ENCODE measurements at places on chromosomes 7 and 10.

- no peak for DNase-seq
Observed at GRCh38 chr10:88226891-88227290, 356.2 kb downstream of the RNLS start.

GRCh38 chr10:67175354-67175753, 249.5 kb downstream of the LRRTM3 start:
- no peak for DNase-seq

DNA sequence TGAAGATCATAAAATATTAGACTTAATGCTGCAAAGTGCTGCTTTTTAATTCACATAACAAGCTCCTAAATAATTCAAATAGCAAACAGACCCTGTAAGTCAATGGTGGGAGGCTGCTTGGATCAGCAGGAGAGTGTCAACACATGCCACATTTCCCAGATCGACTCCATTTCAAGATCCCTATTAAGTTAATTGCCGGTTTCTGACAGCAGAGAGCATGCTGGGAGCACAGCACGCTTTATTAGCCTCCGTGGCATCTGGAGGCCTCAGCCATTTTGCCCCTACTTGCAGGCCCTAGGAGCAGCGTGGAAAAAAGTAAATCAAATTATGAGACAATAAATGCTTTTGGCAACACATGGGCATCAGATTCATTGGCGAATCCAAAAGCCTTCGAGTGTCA, 201.0 kb downstream of the EMX2 start:
- no peak for DNase-seq

DNA sequence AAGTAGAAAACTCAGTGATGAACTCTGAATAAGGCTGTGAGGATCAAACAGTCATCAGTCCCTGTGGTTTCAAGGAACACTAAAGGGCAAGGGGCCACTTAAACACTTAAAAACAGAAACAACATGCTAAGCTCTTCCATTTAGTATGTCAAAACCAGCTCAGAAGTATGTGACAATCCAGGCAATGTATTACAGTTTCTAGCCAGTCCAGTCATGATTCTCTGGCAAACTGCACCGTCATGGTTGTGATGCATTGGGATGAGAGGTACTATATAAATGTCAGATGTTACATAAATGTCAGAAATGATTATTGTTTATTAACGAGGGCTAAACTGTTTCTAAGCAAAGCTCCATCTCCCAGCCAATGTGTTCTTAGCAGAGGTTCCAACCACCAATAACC, 4.7 kb upstream of the CREB5 start:
- no peak for DNase-seq

DNA sequence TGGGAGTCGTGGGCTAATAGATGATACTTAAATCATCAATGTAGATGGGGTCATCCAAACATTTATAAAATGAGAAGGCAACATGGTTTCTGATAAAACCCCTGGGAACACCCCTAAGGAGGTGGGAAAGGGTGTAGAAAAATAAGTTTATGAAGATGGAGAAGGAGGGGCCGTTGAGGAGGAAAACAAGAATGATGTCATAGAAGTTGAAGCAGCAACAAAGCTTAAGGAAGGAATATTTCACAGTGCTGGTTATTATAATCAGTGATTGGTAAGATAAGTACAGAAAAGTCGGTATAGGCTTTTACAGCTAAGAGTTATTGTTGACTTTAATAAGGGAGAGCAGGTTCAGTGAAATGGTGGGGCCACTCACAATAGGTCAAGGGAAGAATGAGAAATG, 9.0 kb upstream of the HIBADH start:
- DNase-seq, result no peak

- DNase-seq, result no peak
Observed at GRCh38 chr7:132965951-132966350, 115.9 kb downstream of the CHCHD3 start.

GRCh38 chr7:156463280-156463679, 177.3 kb upstream of the RNF32 start:
- DNase-seq, result no peak

DNA sequence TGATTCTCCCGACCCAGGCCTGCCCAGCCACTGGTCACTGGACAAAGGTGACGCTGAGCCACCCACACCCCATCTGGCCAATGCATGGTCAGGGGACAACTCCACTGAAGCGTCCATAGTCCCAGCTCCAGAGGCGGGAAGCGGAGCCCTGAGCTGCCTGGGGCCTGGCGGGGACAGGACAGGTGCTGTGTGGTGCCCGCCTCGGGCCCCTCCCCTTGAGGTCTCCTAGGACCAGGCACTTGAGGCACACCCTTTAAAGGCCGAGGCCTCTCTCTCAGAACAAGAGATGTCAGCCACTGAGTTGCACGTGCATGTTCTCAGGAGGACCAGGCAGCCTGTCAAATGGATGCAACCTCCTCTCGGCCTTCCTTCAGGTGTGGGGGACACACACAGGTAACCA, 52.5 kb upstream of the PPP2R2D start:
- no peak for DNase-seq

DNA sequence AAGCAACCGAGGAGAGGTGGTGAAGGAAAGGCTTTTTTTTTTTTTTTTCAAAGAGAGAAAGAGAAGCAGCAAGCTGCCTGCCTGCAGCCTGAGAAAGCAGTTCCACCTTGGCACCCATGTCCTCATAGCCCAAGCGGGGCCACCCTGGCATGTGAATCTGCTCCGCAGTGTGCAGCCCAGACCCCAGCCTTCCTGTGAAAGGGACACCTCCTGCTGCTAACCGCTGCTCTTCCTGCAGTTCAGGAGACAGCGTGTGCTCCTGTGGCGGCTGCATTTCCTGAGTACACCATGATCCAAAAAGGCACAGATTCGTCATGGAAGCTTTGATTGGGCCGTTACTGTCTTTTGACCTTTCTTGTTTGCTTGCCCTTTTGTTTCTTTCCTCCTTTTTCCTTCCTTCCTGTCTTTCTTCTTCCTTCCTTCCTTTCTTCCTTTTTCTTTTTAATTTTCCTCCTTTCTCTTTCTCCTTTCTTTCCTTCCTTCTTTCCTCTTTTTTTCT, 38.1 kb downstream of the IKZF1 start:
- DNase-seq, result no peak

DNA sequence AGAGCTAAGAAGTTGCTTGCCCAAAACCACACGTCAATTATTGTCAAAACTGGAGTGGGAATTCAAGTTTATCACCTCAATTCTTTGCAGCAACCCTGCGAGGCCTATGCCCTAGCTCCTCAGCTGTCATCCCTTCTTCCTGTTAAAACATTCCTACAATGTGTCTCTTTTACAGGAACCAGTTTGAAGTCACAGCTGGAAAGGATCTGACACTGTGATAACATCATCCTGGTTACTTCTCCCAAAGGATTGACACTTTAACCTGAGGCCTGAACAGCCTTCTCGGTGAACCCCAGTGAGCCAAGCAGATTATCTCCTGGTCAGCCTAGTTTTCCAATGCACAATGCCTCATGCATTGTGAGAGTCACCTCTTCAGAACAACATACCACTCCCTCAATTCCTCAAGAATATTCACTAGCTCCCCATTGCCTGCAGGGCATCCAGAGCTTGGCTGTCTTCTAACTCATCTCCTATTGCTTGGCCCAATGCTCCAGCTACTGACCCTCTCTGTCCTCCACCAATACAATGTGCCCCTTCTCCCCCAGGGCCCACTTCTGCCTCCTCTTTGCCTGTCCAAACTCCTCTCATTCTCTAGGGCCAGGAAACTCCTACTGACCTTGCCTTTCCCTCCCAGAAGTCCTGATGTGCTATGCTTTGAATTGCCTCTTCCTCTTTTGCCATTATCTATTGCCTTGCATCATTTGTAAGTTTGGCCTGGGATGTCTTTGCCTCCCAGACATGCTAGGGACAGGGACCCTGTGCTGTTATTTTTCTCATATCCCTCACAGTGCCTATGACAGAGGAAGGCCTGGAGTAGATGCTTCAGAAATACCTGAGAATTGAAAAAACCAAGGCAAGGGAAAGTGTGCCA, 10.4 kb upstream of the DLG5 start:
- no peak for DNase-seq

DNA sequence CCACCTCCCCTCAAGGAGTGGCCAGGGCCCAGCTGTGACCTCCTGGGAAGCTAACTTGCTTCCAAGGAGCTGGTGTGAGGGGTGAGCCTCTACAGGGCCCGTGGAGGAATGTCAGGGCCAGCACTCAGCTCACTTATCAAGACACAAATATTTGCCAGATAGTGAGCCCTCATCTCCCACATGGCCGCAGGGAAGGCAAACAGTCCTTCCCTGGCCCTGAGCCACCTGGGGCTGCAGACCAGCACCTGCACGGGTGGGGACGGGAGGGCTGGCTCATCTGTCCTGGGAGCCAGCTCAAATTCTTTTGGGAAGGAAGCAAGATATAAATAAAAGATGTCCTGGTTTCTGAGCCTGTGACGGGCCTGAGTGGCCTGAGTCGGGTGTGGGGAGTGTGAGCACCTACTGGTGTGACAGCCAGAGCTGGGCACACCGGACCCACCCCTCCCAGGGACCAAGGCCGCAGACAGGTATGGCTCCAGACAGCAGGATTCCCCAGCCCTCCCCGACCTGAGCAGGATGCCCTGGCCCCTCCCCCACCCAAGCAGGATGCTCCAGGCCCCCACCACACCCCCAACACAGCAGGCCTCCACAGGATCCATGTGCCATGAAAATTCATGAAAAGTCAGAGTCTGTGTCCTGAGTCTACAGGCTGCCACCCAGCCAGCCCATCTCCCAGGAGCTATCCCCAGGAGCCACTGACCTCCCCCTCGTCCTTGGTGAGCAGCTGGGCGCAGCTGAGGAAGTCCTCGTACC, 148.0 kb downstream of the MAPK8 start:
- no peak for DNase-seq

GRCh38 chr10:91799612-91799975, 1.4 kb downstream of the TNKS2 start:
- no peak for DNase-seq

- DNase-seq, result no peak
Observed at GRCh38 chr7:18861514-18862118, 255.8 kb downstream of the TWIST1 start.

DNA sequence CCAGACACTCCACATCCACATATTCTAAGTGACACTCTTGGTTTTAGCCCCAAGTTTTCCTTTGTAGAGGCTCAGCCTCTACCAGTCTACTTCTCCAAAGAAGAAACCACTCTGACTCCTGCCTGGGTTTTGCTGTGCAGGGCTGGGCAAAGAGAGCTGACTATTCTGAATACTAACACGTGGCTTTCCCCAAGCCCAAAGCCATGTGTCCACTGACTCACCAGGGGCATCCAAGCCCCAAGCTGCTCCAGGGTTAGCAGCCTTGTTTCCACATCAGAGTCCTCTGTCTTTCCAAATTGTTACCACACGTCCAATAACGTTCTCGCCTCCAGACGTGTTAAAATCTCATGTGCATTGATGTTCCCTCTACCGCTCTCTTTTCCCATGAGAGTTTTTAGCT, 8.7 kb downstream of the GALNTL5 start:
- no peak for DNase-seq

- DNase-seq, result no peak
Observed at GRCh38 chr10:4281190-4281825, 496.3 kb upstream of the KLF6 start.

DNA sequence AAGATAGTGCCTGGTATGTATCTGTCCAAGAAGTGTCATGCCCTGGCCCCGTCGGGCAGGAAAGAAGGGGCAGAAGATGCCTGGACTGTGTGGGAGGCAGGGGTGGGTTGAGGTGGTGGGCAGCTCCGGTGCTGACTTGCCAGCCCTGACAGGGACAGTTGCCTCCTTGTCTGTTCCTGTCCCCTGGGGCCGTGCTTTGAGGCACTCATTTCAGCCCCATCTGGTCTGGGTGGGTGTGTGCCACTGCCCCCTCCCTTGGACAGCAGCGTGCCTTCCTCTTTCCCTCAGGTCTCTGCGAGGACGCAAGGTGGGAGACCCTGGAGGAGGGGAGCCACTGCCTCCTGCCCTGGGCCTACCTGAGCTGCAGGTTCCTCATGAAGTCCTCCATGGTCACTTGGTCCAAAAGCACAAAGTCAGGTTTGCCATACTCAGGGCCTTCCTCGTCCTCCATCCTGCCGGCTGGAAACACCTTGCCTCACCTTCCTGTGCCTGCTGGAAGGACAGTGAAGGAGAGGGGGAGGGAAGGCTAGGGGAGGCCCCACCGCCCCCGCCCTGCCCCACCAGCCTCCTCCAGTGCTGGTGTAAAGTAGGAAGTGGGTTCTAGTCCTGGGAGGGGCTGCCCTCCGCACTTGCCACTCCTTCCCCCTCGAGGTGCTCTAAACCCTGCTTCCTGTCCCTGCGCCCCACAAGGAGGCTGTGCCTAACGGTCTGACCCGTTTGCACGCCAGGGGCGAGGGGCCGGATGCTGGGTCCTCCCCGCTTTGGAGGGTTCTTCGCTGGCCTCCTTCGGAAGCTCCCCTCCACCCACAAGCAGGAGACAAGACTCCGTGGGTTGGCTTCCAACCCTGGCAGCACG, at the start of gene MYO1G:
Gene MYO1G (minus strand): TSS at position 505 of the 856 bp plus-strand sequence. CDS start 54 bp downstream, at position 451.
- DNase-seq, result peak; percentile 61

GRCh38 chr7:111741811-111742240, 179.5 kb upstream of the IMMP2L start:
- DNase-seq, result peak; percentile 12

DNA sequence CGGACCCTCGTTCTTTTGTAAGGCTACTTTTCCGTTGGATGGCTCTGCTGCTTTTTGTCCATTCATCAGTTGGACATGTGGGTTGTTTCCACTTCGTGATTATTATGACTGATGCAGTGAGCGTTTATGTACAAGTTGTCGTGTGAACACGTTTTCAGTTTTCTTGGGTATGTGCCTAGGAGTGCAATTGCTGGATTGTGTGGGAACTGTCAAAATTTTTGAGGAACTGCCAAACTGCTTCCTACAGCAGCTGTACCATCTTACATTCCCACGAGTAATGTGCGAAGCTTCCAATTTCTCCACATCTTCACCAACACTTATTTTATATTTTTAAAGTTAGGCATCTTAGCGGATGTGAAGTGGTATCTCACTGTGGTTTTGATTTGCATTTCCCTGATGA, 10.4 kb downstream of the FKBP6 start:
- DNase-seq, result no peak

DNA sequence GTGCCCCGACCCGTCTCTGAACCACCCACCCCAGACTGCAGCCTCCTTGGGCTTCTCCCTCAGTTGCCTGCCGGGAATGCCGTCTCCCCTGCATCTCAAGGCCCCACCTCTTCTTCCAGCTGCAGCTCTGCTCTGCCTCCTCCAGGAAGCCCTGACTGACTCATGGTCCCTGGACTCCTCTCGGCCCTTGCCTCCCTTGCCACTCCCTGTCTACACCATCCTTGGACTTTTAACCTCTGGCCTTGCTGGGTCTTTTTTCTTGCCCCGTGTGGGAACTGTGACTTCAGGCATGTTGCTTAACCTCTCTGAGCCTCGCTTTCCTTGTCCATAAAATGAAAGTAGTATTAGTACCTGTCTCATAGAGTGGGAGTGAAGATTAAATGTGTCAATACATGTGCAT, 56.3 kb downstream of the C10orf105 start:
- DNase-seq, result no peak

DNA sequence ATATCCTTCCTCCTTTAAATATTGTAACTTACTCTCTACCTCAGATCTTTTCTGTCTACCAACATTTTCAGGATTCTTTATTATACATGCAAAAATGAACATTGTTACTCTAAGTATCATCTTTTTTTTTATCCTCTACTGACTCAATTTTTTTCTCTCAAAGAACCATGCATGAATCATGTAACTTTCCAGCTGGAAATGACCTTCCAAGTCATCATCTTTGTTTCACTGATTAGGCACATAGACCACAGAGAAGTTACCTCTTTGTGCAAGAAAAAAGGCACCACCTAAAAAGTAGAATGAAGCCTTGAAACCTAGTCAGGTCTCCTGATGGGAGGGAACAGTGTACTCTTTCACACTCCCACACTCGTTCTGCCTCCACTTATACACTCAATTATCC, 234.9 kb downstream of the HGF start:
- no peak for DNase-seq

Data from activated CD8-positive, alpha-beta memory T cell treated with anti-CD3 and anti-CD28 coated beads for 4 hours (primary cell).